ENCODE measurements at places on chromosomes 6 and 20. TPM values are rescaled to one million over a fixed set of nuclear protein-coding genes. Genes with fewer than 3 reads are reported as not detected.

- no peak for DNase-seq
These were observed 41.5 kb upstream of the ZNFX1 start for GRCh38 chr20:49319208-49319809.

DNA sequence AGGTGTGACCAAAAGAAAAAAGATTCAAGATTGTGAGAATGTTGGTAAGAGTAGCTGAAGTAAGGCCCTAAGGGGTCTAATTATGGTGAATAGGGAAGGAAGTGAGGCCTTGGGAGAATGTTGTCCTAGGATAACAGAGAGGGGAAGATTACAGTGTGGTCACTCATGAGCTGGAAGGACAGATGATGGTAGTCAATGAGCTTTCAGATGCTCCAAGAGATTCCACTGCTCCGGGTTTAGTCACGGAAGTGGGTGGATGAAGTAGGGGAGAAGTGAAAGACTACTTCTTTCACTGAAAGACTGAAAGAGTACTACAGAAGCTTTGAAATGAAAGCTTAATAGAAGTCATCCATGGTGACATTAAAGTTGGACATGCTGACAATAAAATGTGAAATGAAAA, 108.5 kb downstream of the MMS22L start:
- DNase-seq = no peak

The GSTA1 gene
- total RNA-seq = not detected

The FKBP1C gene
- total RNA-seq = 3.4 TPM

- no peak for DNase-seq
These were observed 80.1 kb upstream of the MLIP start for GRCh38 chr6:54031169-54031568.

- DNase-seq = no peak
These were observed 191.2 kb upstream of the TCF21 start for GRCh38 chr6:133697666-133698065.

DNA sequence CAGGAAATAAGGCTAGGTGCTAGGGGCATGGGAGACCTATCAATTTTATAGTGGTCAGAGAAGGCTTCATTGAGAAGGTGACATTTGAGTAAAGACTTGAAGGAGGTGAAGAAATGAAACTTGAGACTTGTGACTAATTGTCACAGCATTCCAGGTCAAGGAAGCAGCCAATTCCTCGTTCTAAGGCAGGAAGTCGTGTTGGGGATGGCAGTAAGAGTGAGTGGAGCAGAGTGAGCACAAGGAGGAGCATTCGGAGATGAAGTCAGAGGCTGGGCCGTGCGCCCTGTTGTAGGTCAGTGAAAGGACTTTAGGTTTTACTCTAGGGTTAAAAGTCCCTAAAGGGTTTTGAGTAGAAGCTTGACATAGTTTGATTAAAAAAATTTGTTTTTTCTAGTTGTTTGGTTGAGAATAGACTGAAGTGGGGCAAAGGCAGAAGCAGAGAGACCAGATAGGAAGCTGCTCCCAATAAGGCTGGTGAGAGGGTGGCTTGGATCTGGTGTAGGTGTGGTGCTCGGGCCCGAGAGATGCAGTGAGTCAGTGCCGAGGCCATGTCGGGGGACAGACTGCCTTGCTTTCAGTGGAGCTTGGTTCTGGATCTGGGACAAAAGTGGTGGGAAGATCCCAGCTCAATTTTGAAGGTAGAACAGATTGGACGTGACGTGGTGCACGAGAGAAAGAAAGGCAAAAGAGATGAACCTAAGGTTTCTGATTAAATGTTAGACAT, 2.6 kb upstream of the RSPH3 start:
- peak; percentile 60 for DNase-seq

DNA sequence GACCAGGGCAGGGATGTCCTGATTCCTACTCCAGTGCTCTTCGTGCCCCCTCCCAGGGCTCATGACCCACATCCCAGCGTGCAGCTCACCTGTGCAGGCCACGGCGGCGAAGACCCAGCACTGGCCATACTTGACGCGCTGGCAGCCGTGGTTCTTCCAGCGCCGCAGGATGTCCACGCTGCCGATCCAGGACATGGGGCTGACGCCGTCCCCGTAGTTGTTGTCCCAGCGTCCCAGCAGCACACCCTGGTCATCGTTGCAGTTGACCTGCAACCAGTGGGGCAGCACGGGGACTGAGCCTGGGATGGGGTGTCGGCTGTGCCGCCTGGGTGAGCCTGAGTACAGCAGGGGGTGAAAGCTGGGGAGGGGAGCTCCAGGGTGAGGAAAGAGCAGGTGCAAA, 18.4 kb downstream of the TGM2 start:
- DNase-seq = no peak

The CAPN11 gene
- total RNA-seq = 0.20 TPM

DNA sequence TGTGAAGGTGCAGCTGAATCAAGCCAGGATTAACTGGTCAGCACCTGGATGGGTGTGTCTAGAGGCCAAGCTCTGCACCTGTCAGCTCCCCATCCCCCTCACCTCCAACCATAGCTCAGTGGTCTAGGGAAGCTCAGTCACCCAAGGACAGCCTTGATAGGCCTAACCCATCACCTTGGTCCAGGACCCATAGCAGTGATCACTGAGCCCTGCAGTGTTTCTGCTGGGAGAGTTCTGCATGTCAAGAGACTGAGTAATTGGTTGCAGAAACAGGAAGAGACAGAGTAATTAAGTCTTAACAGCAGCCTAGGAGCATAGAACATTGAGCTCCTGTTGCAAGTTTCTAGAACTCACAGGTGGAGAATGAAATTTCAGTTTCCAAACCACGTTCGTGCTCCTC, 18.7 kb upstream of the RALGAPB start:
- no peak for DNase-seq

GRCh38 chr6:156502969-156503504, 274.1 kb upstream of the ARID1B start:
- DNase-seq = no peak

- no peak for DNase-seq
These were observed 44.2 kb upstream of the FAM50B start for GRCh38 chr6:3804964-3805363.

DNA sequence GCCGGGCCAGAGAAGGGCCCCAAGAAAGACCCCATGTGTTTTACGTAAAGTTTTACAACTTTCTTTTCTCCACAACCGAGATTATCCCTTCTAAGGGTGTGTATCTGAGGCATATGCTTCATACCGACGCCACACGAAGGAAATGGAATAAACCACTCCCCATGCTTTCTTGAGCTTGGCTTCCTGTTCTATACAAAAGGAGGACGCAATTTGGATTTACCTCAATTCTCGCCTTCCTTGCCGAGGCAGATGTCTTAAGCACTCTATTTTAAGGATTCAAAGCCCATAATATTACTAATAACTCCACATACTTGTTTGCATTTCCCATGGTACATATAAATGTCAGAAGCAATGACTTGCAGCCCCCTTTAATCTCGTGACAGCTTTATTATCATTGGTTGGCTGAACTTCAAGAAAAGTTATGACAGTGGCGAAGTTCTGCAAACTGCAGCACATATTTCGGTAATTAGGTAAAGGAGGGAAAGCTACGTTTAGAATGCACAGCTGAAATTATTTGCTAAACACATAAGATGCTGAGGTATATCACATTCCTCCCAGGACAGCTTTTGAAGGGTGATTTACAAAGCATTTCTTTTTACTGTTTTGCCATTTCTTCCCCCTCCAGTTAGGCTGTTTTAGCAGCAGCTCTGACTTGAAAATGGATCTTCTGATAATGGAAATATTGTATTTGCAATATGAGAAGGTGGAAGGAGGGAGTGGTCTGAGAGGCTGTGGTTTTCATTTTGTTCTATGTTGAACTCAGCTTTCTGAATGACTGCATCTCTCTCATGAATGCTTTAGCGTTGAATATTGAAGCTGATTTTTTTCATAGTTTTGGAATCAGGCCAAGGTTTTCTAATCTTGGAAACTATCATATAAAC, 330.5 kb downstream of the EPHA7 start:
- DNase-seq = no peak

DNA sequence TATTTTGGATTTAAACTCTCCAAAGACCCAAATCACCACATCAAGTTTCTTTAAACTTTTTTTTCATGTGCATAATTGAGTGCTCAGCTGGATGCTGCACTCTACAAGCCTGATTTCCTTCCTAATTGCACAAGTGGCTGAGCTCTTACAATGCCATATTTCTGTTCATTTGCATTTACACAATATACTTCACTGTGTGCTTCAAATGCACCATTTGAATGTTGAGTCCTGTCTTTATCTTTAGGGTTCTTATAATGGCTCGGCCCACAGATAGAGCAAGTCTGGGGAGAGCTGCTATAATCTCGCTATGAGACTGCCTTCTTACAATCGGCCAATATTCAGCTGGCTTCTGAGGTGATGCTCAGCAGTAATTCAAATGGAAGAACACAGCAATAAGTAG, 200.6 kb upstream of the MAP3K7 start:
- DNase-seq = no peak

- no peak for DNase-seq
These were observed 7.0 kb downstream of the CD2AP start for GRCh38 chr6:47484616-47485015.

GRCh38 chr20:38113401-38114325, 51.4 kb downstream of the TGM2 start:
- peak; percentile 56 for DNase-seq

GRCh38 chr6:884570-884969, 191.6 kb upstream of the EXOC2 start:
- DNase-seq = no peak

The OPN5 gene
- total RNA-seq = not detected

- no peak for DNase-seq
These were observed 167.3 kb downstream of the TRMT11 start for GRCh38 chr6:126153661-126154060.

- no peak for DNase-seq
These were observed 109.2 kb upstream of the MCHR2 start for GRCh38 chr6:100103194-100103593.

GRCh38 chr6:165704045-165704748, 41.2 kb upstream of the PDE10A start:
- DNase-seq = peak; percentile 81

DNA sequence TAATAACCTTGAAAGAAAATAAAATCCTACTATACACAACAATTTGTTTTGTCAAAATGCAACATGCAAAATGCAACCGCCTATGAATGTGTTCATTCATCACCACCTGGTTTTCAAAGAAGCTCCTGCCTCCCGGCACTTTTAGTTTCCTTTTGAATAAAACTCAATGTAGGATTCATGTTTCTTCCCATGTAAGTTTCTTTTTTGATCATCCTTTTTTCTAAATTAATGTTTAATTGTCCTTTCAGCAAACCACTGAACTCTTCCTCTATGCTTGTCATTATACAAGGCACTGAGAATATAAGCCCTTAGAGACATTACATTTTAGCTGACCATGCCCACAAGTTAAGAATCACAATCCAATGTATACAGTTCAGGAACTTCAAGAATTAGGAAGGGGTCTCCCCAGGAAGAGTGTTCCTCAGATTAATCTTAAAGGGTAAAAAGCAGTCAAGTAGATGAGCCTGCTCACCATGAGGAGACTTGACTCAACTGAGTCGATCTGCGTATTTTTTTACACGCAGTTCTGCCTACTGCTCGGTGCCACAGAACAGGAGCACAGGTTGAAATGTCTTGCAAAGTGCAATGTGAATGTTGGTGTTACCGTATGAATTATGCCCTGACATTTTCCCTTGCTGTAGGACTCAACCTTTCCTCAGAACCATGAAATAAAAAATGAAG, 7.2 kb upstream of the THEMIS start:
- DNase-seq = no peak

DNA sequence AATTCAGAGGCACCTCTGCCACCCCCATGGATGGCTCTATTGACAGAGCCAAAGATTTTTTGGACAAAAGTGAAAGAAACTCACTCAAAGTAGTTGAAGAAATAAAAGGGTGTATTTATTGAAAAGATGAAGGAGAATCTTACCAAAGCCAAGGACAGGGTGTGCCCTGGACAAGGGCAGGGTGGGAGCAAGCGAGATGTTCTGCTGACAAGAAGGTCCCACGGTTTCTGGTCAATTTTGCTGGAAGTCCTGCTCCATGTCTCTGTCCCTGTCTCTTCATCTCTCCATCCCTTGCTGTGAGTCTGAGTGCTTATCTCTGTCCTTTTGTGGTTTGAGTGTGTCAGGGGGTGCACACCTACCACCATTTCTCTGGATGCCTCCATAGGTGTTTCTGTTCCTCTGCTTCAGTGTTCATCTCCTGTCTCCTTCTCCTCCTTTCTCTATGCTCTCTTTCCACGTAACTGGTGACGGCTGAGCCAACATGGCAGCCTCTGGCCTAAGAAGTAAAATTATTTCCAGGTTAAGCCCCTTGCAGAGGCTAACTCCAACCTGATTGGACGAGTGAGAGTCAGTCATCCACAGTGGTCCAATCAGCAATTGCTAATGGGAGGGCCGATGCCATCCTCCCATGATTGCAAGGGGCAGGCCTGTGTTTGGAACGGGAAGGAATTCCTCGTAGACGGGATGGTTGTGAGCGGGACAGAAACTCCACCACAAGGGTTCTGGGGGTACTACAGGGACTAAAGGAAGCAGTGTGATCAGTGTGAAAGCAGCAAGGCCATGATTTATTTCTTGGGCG, 502.1 kb upstream of the CDH4 start:
- no peak for DNase-seq

Measured in lung microvascular endothelial cell (primary cell).